ENCODE measurements at places on chromosomes 2 and 18.

GRCh38 chr18:58101291-58101794 is 57.3 kb downstream of the NEDD4L start:
- no peaks in the 10 kb centered on the region for H3K4me1 ChIP-seq
- no peaks in the 10 kb centered on the region for H3K36me3 ChIP-seq
- DNase-seq, result no peak
- H3K27ac ChIP-seq, result no peak overlapping the region
- no peak overlapping the region for H3K4me3 ChIP-seq

GRCh38 chr2:68907920-68908253 is 36.7 kb upstream of the BMP10 start:
- H3K27me3 ChIP-seq, result peaks cover 4% of the 10 kb centered on the region
- peak overlapping the region; percentile 89 for H3K27ac ChIP-seq
- H3K4me1 ChIP-seq, result peaks cover 28% of the 10 kb centered on the region
- H3K36me3 ChIP-seq, result peaks cover 14% of the 10 kb centered on the region

DNA sequence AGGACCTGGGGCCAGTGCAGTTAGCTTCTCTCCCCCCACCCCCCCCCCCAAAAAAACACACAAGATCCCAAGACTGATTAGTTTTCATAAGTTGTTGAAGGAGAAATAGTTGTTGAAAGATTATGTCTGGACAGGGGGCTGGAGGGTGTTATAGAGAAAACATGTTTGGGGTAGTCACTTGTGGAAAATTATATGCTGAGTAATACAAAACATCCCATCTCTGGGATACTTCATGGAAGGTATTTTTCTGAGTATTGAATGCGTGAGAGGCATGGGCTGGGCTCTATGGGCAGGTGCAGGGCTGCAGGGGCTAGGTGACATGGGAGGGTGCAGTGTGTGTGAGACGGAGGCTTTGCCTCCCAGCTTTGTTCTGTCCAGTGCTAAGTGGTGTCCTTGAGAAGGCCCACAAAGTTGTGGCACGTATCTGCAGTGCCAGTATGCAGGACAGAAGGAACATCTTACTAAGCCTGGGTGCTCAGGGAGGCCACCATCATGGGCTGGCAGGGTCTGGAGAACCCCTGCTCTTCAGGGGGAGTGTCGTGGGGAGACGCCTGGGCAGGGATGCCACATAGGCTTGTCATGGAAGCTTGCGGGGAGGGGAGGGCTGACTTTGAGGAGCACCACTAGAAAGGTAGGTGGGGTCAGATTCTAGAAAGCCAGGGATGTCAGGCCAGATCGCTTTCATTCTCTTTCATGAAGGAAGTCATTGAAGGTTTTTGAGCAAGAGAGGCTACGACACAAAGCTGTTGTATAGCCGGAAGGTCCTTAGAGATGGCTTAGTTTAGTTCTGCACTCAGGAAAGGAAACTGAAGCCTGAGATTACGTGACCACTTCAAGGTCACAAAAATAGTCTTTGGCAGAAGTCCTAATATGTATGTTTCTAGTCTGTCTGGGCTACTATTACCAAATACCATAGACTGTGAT is 232.0 kb downstream of the LDLRAD4 start:
- H3K36me3 ChIP-seq, result no peaks in the 10 kb centered on the region
- peaks cover 8% of the 10 kb centered on the region for H3K4me1 ChIP-seq
- no peaks in the 10 kb centered on the region for H3K27me3 ChIP-seq
- no peak for DNase-seq

GRCh38 chr2:102018823-102019445 is 27.2 kb downstream of the IL1R2 start:
- H3K4me1 ChIP-seq, result peaks cover 4% of the 10 kb centered on the region
- H3K4me3 ChIP-seq, result no peak overlapping the region

- H3K4me1 ChIP-seq, result peaks cover 7% of the 10 kb centered on the region
- DNase-seq, result no peak
- H3K27me3 ChIP-seq, result peaks cover 4% of the 10 kb centered on the region
- no peak overlapping the region for H3K27ac ChIP-seq
Measured at GRCh38 chr2:189552334-189552990, 28.1 kb downstream of the SLC40A1 start.

GRCh38 chr2:178385595-178386148 is 65.3 kb downstream of the PRKRA start:
- no peak for DNase-seq
- H3K4me3 ChIP-seq, result no peak overlapping the region
- H3K36me3 ChIP-seq, result peaks cover 3% of the 10 kb centered on the region

- peaks cover 14% of the 10 kb centered on the region for H3K36me3 ChIP-seq
- peaks cover 49% of the 10 kb centered on the region for H3K4me1 ChIP-seq
- H3K27ac ChIP-seq, result peak overlapping the region; percentile 84
- DNase-seq, result no peak
Measured at GRCh38 chr2:197311421-197312033, 947 bp upstream of the ANKRD44 start.

DNA sequence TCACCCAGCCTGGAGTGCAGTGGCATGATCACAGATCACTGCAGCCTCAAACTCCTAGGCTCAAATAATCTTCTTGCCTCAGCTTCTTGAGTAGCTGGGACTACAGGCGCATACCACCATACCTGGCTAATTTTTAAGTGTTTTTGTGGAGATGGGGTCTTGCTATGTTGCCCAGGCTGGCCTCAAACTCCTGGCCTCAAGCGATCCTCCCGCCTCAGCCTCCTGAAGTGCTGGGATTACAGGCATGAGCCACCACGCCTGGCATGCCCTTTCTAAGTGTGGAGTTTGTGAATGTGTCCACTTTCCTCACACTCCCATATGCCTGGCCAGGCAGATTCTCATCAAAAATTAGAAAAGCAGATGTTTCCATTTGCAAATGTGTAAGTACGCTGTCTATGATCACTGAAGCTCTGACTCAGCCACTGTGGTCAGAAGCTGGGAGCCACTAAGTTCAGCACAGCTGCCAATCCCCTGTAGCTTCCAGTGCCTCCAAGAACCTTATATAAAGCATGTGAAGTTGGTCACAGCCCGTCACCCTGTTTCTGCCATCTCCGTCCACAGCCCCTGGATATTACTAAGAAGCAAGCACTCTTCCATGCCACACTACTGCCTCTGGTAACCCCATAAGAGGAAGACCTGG is 155.4 kb downstream of the FAM210A start:
- H3K4me1 ChIP-seq, result peaks cover 43% of the 10 kb centered on the region
- peak overlapping the region; percentile 86 for H3K27ac ChIP-seq
- peaks cover 9% of the 10 kb centered on the region for H3K36me3 ChIP-seq
- DNase-seq, result peak; percentile 45
- H3K4me3 ChIP-seq, result no peak overlapping the region
- peaks cover 2% of the 10 kb centered on the region for H3K27me3 ChIP-seq

DNA sequence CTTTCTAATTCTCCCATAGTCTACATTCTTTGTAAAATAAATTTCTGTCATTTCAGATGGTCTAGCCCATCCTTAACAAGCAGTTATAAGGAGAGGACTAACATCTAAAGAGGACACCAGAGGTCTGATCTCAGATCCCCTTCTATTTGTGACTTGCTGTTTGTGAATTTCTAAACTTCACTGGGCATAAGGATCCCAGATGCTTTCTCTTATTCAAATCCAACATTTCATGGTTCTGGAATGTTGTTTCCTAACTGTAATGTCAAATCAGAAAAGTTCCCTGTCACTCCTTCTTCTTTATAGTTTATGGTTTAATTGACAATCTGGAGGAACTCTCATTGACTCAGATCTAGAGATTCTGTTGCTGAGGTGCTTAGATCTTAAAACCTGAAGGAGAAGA is 430.2 kb downstream of the MEIS1 start:
- no peaks in the 10 kb centered on the region for H3K36me3 ChIP-seq
- H3K27me3 ChIP-seq, result no peaks in the 10 kb centered on the region
- H3K4me1 ChIP-seq, result no peaks in the 10 kb centered on the region
- no peak overlapping the region for H3K27ac ChIP-seq
- no peak overlapping the region for H3K4me3 ChIP-seq

- no peaks in the 10 kb centered on the region for H3K4me1 ChIP-seq
- H3K36me3 ChIP-seq, result no peaks in the 10 kb centered on the region
- peaks cover 3% of the 10 kb centered on the region for H3K27me3 ChIP-seq
- DNase-seq, result no peak
- no peak overlapping the region for H3K4me3 ChIP-seq
- no peak overlapping the region for H3K27ac ChIP-seq
Measured at GRCh38 chr2:39858677-39859076, 79.6 kb upstream of the THUMPD2 start.

- H3K36me3 ChIP-seq, result no peaks in the 10 kb centered on the region
- DNase-seq, result peak; percentile 82
- peak overlapping the region; percentile 71 for H3K27ac ChIP-seq
- H3K4me3 ChIP-seq, result peak overlapping the region; percentile 75
Measured at GRCh38 chr2:130727286-130727924, 1.5 kb upstream of the GPR148 start.

DNA sequence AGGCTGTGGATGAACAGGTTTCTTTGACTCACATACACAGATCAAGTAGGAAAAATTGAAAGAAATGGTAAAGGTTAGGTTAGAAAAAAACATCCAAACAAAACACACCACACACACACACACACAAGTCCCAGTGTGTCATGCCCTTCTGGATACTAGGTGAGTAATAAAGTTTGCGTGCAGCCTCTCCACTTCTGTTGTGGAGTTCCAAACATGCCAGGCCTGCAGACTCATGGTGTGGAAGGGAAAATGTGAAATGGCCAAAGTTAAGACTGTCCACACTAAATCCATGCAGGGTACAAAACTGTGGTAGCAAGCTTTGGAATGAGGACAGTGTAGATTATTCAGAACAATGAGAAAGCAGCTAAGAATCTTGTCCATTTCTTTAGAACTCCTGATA is 114.6 kb downstream of the IKZF2 start:
- H3K4me3 ChIP-seq, result no peak overlapping the region
- DNase-seq, result no peak
